NCI-H510A (cell line): ENCODE measurements at places on chromosomes 2 and 18.

GRCh38 chr2:64226611-64227010, 82.4 kb upstream of the PELI1 start:
- no peak for DNase-seq

DNA sequence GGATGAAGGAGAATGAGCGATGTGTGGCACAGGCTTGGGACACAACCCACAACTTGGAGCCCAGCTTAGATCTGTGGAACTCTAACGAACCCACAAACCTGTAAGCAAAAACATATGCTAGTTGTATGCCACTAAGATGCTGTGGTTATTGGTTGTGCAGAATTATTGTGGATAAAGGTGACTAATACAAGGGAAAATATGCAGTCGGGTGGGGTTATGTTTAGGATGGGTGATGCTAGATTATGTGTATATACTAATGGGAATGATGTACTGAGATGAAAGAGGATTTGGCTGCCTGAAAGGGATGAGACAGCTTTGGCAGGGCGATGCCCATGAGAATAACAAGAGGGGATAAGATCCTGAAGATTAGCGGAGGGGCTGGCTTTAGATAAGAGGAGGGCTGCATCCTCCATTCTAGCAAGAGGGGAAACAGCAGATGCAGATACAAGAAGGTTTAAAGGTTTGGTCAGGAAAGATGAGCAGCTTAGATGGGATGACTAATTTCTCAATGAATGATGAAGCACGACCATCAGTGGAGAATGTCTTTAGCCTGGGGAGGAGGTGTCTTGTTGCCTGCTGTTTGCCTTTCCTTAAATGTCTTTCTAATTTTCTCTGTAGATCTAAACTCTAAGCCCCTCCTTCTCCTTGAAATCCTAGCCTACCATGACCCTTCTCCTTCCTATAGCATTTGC, 49.6 kb downstream of the GALNT14 start:
- no peak for DNase-seq

- no peak for DNase-seq
Measured at GRCh38 chr2:236161531-236161930, 6.7 kb downstream of the GBX2 start.

DNA sequence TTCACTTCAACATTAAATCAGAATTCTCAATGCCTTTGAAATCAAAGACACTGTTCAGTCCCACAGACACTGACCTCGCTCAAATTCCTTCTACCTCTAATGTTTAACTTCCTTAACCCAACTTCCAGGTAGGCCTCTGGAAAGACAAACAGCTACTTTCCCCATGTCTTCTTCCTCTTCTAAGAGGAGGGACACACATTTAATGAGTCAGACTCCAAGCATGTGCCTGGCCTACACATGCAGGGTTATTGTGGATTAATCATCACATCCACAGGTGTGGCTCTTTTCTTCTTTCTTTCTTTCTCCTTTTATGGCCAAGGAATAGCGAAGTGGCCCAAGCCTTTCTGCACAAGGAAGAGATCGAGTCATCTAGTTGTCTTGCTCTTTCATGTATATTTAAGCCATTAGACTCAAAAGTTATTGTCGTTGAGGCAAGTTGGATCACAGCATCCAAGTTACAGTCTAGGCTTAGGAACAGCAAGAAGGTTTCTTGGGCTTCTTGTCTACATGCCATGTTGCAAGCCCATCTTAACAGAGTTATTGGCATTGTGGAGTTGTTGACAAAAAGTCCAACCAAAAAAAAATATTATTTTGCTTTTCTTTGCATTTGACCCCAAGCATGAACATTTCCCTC, 387.8 kb downstream of the IRS1 start:
- DNase-seq, result no peak

DNA sequence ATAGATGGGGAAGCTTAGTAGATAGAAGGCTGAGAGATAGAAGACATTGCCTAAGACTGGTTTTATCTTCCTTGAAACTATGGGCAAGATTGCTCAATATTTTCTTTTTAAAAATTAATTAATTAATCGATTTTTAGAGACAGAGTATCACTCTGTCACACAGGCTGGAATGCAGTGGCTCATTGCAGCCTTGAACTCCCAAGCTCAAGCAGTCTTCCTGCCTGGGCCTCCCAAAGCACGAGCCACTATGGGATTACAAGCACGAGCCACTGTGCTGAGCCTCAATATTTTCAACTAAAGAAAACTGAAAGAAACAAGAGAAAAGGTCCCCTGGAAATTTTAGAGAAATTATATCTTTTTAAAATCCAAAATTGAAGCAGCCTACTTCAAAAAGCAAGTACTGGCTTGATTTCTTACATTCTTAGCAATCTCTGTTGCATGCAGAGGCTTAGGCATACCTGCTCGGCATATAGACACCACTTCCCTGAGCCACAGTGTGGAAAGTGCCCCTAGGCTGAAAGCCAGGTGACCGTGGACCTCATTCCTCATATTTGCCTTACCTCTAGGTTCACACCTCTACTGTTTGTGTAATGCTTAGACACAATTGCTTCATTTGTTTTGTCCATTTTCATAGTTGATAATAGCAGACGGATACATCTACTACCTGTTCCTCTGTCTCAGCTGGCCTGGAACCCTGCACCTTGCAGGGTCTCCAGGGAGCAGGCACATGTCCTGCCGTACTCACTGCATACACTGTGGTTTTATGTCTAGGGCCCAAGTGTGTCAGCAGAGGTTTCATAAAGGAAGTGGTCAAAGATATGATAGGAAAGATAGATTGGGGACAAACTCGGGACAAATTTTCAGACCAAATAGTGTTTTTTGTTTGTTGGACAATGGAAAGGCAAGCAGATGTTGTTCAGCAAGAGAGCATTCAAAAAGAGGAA, 166.5 kb upstream of the ALPP start:
- DNase-seq, result no peak

GRCh38 chr18:49762191-49763077, 50.9 kb downstream of the ACAA2 start:
- DNase-seq, result no peak

DNA sequence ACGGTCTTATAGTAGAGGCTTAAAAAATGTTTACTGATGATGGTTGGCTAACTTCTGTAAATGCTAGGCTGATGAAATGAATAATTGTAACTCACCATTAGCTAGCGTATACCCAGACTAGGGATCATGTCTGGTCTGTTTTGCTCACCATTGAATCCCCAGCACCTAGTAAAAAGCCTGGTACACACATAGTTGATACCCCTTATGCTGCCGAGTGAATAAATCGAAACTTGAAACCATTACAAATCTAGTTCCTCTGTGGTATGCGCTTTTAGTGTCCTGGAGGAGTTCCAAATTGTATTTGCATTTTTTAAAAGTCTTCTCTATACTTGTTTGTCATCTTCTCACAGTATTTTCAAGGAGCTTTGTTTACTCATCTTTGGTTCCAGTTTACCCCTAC, 1.3 kb downstream of the TAF1B start:
- DNase-seq, result no peak

DNA sequence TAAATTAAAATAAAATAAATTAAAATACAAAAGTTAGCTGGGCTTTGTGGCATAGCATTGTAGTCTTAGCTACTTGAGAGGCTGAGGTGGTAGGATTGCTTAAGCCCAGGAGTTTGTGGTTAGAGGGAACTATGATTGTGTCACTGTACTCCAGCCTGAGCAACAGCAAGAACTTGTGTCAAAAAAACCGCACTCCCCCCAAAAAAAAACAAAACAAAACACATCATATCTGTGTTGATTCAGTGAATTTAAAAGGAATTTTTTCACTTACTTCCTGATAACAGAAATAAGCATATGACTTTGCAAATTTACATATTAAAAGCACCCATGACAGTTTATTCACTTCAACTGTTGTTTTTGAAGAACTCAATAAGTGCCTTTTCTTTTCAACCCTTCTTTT, 68.1 kb upstream of the PELI1 start:
- no peak for DNase-seq

GRCh38 chr2:226011716-226012450, 612.4 kb downstream of the NYAP2 start:
- DNase-seq, result no peak

DNA sequence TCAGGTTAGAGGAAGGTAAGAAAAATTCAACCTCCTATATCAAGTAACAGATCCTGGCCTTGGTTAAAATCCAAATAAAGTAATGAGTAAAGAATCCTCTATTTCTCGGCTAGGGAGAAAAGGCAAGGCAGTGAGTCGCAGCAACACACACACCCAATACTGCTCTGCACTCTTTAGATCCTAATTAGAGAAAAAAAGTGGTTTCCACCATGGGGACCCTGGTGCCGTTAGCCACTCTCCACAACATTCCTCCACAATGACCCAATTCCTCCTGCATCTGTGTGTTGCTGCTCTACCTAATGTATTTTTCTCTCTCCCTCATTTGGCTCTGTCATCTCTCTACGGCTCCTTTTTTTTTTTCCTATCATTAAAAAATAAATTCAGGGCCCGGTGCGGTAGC, 462.7 kb downstream of the METTL4 start:
- DNase-seq, result no peak

DNA sequence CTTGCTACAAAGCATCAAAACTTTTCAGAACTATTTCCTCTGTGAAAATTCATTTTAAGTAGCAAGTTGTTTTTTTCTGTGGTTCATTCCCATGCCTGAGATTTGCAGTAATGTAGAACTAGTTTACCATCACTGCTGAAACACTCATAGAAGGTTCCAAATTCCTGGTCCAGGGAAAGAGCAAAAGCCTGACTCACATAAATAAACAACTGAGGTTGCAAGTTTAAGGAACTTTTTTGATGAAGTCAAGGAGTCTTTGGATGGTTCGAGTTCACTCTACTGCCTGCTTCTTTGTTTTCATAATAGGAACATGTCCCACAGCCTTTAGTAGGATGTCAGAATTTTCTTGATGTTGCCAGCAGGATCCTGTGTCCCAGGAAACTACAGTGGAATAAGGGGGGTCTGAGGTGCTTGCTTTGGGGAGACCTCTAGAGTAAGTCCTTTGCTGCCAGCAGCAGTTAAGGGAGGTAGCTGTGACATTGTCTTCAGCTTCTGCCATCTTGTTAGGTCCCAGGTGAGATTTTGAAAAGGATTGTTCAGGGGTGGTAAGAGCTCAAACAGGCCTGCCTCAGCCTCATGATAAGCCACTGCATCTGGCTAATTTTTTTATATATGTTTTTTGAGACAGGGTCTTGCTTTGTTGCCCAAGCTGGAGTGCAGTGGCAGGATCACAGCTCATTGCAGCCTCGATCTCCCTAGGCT, 43.9 kb downstream of the ACSL3 start:
- no peak for DNase-seq

- DNase-seq, result no peak
Measured at GRCh38 chr2:58146707-58147106, 94.4 kb downstream of the FANCL start.

- DNase-seq, result no peak
Measured at GRCh38 chr2:153786016-153786415, 85.7 kb upstream of the GALNT13 start.

GRCh38 chr2:74074487-74074886, 73.2 kb downstream of the BOLA3 start:
- DNase-seq, result no peak

DNA sequence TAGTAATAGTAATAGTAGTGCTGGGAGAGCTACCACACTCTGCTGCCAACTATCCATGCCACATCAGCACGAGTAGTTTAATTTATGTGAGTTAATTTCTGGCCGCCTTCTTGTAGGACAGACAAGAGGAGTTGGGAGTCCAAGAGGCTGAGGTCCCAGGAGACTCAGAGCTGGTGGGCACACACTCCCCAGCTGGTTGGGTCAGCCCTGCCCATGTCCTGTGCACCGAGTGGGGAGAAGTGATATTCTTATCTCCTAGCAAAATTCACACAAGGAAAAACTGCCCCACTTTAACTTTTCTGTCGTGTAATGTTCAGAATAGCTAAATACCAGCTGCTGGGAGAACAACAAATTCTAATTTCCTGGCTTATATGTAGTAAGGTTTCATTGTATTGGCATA, 15.2 kb upstream of the MAP4K4 start:
- no peak for DNase-seq

DNA sequence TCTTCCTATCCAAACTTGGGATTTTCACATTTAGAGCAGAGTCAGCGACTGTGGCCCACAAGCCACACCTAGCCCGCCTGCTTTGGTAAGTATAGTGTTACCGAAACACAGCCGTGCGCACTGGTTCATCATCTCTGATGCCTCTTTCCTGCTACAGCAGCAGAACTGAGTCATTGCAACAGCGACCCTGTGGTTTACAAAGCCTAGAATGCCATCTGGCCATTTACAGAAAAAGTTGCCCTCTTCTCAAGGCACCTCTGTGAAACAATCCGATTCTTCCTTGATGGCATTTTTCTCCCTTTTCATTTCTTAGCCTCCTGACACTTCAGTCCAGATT, 10.7 kb upstream of the IAH1 start:
- no peak for DNase-seq

- no peak for DNase-seq
Measured at GRCh38 chr18:63192126-63192884, 127.3 kb downstream of the BCL2 start.

GRCh38 chr2:104976603-104977120, 61.2 kb upstream of the MRPS9 start:
- no peak for DNase-seq

DNA sequence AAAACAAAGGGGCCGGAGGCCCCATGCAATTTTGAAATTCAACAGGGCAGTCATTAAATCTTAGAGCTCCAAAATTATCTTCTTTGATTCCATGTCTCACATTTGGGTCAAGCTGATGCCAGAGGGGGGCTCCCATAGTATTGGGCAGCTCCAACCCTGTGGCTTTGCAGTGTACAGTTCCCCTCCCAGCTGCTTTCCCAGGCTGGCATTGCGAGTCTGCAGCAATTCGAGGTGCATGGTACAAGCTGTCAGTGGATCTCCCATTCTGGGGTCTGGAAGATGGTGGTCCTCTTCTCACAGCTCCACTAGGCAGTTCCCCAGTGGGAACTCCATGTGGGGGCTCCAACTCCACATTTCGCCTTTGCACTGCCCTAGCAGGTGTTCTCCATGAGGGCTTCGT, 72.7 kb upstream of the ARHGAP15 start:
- no peak for DNase-seq

DNA sequence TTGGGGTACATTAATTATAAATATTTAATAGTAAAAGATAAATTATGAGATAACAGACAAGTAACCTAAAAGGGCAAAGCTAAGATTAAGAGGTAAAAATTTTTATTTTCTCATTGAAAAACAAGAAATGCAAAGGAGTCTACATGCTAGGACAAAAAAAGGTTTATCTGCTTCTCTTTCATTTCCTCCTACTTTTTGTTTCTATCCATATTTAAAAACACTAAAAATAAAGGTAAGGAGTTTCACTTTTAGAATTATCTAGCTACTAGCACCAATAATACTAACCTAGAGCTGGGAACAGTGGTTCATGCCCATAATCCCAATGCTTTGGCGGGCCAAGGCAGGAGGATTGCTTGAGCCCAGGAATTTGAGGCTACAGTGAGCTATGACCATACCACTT, 1551.7 kb upstream of the SLC39A10 start:
- DNase-seq, result no peak

- DNase-seq, result no peak
Measured at GRCh38 chr2:100880730-100881129, 60.8 kb downstream of the NPAS2 start.

- DNase-seq, result no peak
Measured at GRCh38 chr2:54904836-54905235, 145.4 kb downstream of the RTN4 start.

GRCh38 chr2:190254063-190254850, 65.4 kb downstream of the HIBCH start:
- no peak for DNase-seq
